ENCODE measurements at places on chromosomes 13 and 19.

GRCh38 chr13:87778128-87778527 lies 107.0 kb downstream of the SLITRK5 start:
- no peak for DNase-seq

DNA sequence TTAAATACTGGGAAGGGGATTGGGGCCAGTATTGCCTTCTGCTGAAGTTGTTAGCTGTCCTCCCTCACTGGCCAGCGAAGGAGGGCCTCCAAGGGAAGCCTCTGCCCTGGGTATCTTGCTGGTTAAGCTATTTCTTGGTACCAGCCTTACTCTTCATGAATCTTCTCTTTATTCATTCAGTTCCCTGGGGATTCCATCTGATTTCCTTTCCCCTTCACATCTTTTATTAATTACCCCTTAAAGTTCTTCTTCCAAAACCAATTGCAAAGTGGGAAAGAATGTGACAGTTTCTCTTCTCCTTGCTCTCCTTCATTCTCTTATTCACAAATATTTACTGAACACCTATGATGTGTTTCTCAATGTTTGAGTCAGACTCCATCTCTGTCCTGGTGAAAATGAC lies 36.7 kb upstream of the STK24 start:
- no peak for DNase-seq

GRCh38 chr13:69956349-69956748 lies 151.3 kb upstream of the ATXN8OS start:
- DNase-seq: no peak

DNA sequence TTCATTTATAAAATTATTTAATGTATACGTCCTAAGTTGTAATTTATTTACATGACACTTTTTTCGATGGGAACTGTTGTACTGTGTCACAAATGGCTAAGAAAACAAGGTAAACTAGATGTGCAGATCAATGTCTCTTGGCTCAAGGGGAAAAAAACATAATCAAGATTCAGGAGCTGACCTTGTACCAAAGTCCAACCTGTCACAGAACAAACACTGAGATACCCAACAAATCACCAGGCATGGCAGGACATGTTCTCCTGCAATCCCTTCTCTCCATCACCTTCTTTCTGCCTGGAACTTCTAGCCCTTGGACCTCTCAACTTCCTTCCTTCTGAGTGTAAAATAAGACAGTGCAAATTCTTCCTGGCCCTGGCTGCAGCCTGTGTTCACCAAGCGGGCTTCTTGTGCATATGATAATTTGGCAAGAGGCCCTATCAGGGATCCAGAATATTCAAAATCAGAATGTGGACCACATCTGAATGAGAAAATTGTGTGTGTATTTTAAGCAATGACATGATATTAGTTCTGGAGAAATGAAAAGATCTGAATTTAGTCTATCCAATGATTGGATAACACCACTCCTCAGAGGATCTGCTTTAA lies 445.9 kb downstream of the ZNF536 start:
- DNase-seq: no peak

- no peak for DNase-seq
Measured at GRCh38 chr19:38778733-38779132, 5.4 kb upstream of the LGALS7 start.

DNA sequence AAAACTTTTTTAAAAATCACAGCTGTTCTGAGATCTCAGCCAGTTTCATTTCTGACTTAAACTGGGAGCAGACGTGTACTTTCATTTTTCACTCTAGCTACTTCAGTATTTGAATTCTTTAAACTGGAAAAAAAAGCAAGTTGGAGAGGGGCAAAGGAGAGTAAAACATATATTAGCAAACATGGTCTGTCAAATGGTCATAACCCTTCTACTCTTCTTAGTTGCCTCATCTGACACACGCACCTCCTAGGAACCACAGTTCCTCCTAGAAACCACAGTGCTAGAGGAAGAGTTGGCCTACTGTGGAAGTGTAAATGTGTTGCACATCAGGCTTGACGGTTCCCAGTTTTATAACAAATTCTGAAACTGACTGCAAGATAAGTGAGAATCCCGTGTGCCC lies 47.2 kb downstream of the TM9SF2 start:
- DNase-seq: no peak

DNA sequence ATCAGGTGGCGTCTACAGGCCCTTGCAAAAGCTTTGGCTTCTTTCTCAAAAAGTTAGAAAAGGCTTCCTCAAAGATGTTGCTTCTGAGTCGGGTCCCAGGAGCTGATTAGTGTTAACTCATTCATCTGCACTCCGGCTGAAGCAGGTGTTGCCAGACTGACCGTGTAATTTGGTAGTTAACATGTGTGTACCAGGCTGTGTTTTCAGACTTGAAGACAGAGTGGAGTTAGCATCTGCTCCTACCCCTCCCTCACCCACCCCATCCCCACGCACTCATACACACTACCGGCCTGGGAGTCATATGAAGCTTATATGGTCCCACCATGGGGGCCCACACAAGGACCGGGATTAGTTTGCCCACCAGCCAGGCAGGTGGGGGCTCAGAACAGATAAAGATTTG lies 111.5 kb downstream of the DNAJC15 start:
- DNase-seq: no peak

DNA sequence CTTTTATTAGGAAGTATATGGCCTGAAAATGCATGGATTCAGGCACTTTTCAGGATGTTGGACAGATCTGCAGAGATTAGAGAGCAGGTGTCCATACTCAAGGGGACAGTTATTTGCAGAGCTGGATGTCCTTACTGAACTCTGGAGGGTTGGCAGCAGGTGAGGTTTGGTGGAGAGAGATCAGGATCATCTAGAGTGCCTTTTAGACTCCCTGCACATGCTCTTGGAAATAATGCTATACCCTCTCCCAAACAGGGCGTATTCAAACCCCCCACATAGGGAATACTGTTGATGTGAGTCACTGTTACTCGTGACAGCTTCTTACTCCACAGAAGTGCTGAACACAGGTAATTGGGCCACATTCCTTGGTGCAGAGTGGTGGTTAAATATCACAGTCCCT lies 725.7 kb upstream of the SGCG start:
- DNase-seq: no peak
